ENCODE measurements at places on chromosomes 13 and 19.

DNA sequence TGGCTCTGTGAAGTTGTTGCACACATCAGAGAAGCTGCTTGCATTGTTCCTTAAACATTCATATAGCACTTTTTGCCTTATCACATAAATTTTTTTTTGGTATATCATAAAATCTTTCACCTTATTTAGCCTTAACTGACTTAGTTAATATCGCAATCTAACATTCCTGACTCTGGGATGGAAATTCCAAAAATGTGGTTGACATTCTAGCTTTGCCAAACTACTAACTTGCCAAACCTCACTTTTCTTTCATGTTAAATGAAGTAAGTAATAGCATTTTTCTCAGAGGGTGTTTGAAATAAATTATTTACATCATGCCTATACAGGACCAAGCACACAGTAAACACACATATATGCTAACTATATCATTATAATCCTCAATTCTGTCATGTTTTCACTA lies 736.9 kb upstream of the PCDH9 start:
- no peak for DNase-seq

GRCh38 chr13:99792079-99792921 lies 179.3 kb downstream of the ZIC5 start:
- no peak for DNase-seq

DNA sequence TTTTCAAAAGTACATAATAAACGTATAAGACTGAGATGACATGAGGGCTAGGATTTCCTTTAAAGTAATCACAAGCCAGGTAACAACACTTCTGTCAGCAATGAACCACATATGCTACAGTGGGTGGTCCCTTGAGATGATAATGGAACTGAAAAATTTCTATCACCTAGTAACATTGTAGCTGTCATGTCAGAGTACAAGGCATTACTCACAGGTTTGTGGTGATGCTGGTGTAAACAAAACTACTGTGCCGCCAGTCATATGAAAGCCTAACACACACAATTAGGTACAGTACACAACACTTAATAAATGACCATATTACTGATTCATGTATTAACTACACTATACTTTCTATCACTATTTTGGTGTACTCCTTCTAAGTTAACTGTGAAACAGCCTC lies 36.8 kb downstream of the MIPEP start:
- no peak for DNase-seq

- no peak for DNase-seq
These were observed 42.4 kb upstream of the ESD start for GRCh38 chr13:46839399-46839798.

GRCh38 chr13:26038931-26039475 lies 12.8 kb downstream of the SHISA2 start:
- DNase-seq: no peak

GRCh38 chr19:42397263-42398166 lies 7.4 kb upstream of the CNFN start:
- no peak for DNase-seq

DNA sequence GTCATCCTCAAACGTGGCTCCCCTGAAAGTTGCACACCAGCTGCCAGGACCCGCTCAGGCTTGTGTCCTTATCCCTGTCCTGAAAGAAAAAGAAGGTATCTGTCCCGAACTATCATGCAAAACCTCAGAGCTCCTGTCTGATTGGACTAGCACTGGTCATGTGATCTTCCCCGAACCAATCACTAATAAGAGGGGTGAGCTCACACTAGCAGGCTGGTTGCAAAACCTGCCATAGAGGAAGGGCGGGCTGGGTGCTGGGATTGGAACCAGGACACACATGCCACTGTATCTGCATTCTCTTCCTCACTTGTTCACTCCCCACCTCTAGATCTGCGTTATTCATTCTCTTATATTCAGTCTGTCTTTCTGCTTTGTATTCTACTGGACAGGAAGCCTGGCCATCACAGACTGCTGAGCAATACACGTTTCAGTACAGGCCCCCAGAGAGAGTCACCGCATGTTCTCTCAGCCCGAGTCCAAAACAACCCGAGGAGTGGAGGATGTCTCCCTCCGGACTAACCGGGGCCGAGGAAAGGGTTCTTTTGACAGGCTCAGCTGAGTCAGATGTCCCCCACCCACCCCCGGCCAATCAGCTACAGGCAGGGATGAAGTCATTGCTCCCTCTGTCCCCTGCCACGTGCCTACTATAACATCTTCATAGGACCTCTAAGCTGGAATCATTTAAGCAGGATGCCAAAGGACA lies 97.7 kb downstream of the SIPA1L3 start:
- DNase-seq: peak; percentile 14

- DNase-seq: no peak
These were observed 4.4 kb downstream of the GAS6 start for GRCh38 chr13:113859311-113860050.

GRCh38 chr19:17394891-17395415 lies 957 bp upstream of the CCDC194 start:
- DNase-seq: peak; percentile 79

- no peak for DNase-seq
These were observed 1784.6 kb downstream of the SLITRK5 start for GRCh38 chr13:89455741-89456140.

- DNase-seq: no peak
These were observed 357 bp upstream of the COG6 start for GRCh38 chr13:39655041-39655568.

- DNase-seq: no peak
These were observed 5.7 kb downstream of the VSTM2B start for GRCh38 chr19:29531458-29532025.

DNA sequence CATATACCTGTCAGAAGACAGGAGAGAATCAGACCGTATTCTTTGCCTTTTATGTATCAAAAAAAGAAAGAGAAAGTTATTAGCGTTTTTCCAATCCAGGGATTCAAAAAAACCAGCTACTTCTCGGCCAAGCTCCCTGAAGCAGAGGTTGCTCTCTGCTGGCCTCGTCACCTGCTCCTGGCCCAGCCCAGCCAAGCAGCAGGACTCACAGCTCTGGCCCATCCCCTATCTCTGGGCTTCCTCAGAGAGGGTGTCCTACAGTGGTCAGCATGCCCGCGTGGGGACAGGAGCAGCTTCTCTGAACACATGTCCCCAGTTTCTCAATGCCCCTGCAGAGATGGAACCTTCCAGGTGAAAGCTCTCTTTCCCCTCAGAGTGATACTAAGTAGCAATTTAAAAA lies 209.0 kb downstream of the URI1 start:
- DNase-seq: no peak

- DNase-seq: no peak
These were observed 71.6 kb downstream of the GPR12 start for GRCh38 chr13:26688980-26689379.

DNA sequence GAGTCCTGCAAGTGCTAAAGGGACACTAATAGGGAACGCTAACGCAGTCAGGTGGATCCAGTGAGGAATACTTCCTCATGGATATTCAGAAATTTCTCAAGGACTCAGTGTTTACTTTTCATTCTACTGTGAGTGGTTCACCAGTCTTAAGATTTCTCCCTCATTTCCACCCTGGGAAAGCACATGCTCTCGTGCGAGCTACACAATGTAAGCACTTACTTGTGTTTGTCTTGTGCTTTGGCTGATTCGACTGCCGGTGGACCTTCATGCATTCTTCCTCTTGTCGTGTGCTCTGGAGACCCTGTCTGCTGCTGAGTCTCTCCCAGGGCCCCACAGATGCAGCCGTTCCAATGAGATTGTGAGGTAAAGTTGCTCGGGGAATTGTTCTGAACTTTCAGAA lies 180.1 kb downstream of the NUFIP1 start:
- DNase-seq: no peak

GRCh38 chr19:17447704-17448130 lies 751 bp downstream of the TMEM221 start:
- DNase-seq: no peak

GRCh38 chr13:108924134-108924533 lies 294.7 kb downstream of the MYO16 start:
- no peak for DNase-seq

- no peak for DNase-seq
These were observed 79.0 kb downstream of the IER2 start for GRCh38 chr19:13229246-13229645.

- DNase-seq: peak; percentile 29
These were observed at the start of gene FAM124A for GRCh38 chr13:51222037-51222685. FAM124A (plus strand) TSS chr13:51222398; CDS start chr13:51222502, 104 bp downstream.

DNA sequence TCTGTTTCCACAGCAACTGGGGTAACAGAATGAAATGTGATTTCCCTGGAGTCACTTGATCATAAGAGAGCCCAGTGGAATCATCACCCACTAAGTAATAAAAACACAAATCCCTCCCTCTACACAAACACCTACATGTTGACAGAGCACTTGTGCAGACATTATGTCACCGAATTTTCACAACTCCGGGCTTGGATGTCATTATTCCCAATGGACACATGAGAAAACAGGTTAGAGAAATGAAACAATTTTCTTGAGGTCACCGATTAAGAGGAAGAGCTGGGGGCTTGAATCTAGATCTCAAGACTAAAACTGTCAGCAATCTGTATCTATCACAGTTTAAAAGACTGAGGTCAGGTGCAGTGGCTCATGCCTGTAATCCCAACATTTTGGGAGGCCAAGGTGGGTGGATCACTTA lies 3.1 kb downstream of the XRCC1 start:
- no peak for DNase-seq

GRCh38 chr13:35159041-35159440 lies 217.0 kb downstream of the NBEA start:
- no peak for DNase-seq

- DNase-seq: no peak
These were observed 2.8 kb downstream of the ACTN4 start for GRCh38 chr19:38650172-38650775.

GRCh38 chr13:95156208-95156607 lies 145.0 kb downstream of the ABCC4 start:
- no peak for DNase-seq

- no peak for DNase-seq
These were observed 5.1 kb downstream of the ATG4D start for GRCh38 chr19:10548746-10549276.

- DNase-seq: no peak
These were observed 3.2 kb upstream of the MAP2K7 start for GRCh38 chr19:7900401-7900870.

- no peak for DNase-seq
These were observed 5.5 kb downstream of the SACS start for GRCh38 chr13:23427881-23428528.

DNA sequence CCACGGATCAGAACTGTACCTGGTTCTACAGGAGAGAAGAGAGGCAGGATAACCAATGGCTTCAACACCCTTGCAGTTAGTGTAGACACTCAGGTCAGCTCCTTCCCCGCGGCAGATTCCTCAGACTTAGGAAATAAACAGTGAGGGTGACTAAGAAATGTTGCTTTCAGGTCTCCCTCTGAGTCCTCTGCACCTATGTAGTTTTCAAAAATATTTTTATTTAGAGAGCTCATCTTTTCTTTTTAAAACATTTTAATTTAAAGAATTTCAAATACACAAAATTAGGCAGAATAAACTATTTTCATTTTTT lies 195.2 kb downstream of the KLF12 start:
- no peak for DNase-seq

DNA sequence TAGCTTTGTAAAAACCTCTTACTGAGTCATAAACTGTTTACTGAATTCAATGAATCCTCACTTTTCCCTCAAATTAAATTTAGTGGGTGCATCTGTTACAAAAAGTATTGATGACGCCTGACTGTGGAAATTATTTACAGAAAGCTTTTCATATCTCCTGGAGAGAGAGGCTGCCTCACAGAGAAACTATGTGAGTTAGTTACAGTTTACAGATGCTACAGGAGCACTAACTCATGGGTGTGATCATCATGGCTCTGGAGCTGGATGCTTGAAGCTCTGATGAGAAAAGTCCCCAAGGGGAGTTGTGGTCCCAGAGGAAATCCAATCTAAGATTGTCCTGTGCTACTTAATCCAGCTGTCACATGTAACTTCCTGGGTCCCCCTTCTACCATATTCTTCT lies 590.8 kb downstream of the LMO7 start:
- DNase-seq: no peak

- DNase-seq: no peak
These were observed 4.8 kb downstream of the ZNF790 start for GRCh38 chr19:36833430-36833829.

GRCh38 chr19:43692385-43692784 lies 22.4 kb upstream of the PLAUR start:
- no peak for DNase-seq

DNA sequence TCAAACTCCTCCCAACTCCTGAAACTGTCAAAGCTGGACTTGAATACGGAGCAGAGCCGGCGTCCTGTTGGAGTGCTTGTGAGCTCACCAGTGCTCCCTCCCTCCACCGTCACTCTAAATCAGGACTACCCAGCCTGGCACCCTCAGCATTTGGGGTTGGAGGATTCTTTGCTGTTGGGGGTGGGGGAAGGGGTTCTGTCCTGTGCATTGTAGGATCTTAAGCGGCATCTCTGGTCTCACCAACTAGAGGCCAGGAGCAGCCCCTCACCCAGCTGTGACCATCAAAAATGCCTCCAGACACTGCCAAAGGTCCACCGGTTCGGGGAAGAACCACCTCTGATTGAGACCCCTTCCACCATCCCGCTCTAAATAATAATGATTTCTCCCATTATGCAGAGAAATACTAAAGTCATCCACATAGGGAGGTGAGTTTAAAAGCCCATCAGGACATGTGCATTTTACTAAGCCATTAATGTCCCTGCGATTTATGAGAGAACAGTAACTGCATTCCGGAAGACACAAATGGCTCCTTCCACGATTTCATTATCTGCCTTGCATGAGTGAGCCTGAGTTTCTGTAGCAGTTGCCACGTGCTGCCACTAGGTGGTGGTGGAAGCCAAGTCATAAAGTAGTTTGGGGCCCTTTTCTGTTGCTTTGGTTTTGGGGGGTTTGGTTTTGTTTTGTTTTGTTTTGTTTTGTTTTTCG lies 16.1 kb upstream of the USP29 start:
- peak; percentile 46 for DNase-seq

DNA sequence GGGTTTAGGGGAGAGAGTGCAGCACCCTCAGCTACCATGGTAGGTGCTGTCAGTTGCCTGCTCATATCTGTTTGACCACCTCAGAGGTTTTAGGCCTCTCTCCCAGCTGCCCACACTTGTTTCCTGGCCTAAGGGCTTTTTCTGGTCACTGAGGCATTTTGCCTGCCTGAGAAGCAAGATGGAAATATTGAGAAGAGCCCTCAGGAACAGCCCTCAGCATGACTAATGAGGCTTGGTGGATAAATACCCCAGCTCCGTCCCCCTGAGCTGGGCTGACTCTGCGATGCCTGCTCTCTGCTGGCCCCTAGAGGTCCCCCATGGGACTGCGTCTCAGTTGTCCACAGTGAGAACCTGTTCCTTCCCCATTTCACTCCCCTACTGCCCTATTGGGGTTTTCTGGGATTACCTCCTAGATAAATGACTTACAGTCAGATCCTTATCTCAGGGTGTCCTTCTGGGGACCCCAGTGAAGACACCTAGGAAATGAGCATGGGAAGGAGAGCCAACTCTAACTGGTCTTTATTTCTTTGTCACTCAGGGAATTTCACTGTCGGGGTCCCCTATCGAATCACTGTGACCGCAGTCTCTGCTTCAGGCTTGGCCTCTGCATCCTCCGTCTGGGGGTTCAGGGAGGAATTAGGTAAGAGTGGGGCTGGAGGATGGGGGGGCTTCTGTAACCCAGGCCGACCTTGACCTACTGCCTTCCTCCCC lies 13.3 kb downstream of the PALM3 start:
- DNase-seq: peak; percentile 79

GRCh38 chr19:18915639-18916038 lies 3.5 kb downstream of the COPE start:
- DNase-seq: peak; percentile 45

- DNase-seq: no peak
These were observed 123.6 kb downstream of the PCDH9 start for GRCh38 chr13:67106502-67107057.

Measured in stimulated activated CD4-positive, alpha-beta T cell treated with anti-CD3 and anti-CD28 coated beads, Interleukin-1b, Interleukin-23, amount 100 ng/mL, for 48 hours (primary cell).